T-helper 17 cell (primary cell): ENCODE measurements at places on chromosomes 7 and 10. TPM values are rescaled to one million over a fixed set of nuclear protein-coding genes. Genes with fewer than 3 reads are reported as not detected.

COL13A1 gene
- not detected for total RNA-seq

GRCh38 chr7:38211486-38211885, 33.4 kb downstream of the STARD3NL start:
- no peak for DNase-seq

GRCh38 chr10:118531105-118531852, 64.2 kb downstream of the PRLHR start:
- no peak for DNase-seq

- no peak for DNase-seq
These were observed 55.9 kb upstream of the NFE2L3 start for GRCh38 chr7:26096136-26096535.

DNA sequence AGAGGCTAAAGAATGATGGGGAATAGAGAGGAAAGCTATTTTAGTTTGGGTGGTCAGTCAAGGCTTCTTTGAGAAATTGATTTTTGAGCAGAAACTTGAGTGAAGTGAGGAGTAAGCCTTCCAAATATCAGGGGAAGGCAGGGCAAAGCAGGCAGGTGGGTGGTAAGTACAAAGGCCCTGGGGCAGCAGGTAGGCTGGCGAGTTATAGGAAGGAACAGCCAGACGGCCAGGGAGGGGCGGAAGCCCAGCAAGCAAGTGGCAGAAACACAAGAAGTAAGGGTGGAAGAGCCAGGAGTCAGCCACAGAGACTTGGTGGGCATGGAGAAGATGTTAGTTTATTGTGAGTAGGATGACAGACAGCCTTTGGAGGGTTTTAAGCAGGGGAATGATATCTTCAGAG, 34.9 kb downstream of the VWA2 start:
- no peak for DNase-seq

GRCh38 chr10:25294032-25294926, 119.5 kb downstream of the GPR158 start:
- no peak for DNase-seq
